ENCODE measurements at places on chromosomes 13 and 19. TPM values are rescaled to one million over a fixed set of nuclear protein-coding genes. Genes with fewer than 3 reads are reported as not detected.

DNA sequence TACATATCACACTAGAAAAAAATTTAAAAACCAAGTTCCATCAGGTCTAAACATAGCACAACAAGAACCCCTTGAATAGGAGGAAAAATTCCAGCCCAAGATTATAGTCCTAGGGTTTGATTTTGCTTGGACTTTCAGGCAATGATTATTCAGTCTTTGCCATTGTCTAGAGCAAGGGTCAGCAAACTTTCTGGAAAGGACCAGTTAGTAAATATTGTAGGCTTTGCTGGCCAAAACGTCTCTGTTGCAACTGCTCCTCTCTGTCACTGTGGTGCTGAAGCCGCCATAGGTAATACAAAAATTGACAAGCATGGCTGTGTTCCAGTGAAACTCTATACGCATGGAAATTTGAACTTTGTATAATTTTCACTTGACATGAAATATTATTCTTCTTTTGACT is 95.5 kb upstream of the UBAC2 start:
- no peak for DNase-seq

SIGLEC11 gene
- total RNA-seq: 0.49 TPM

DNA sequence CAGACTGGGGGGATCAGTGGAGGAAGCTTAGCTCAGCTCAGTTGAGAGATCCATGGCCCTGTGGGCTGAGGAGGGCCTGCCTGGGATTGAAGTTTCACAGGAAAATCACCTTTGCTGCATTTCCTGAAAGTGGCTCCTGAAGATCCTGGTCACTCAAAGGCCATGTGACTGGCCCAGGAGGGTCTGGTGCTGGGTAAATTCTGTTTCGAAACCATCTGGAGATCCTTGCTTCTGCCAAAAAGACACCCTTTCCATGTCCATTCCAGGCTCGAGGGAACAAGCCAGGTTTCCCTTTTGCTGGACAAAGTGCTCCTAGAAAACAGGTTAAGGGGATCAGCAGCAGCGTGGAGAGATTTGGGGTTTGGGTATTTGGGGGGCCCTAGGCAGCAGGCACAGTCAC is 293.3 kb downstream of the ZNF536 start:
- DNase-seq: no peak

GRCh38 chr19:14059093-14059480 is 2.8 kb downstream of the PALM3 start:
- DNase-seq: no peak

GRCh38 chr19:28457620-28458019 is 755.3 kb downstream of the UQCRFS1 start:
- DNase-seq: no peak

DNA sequence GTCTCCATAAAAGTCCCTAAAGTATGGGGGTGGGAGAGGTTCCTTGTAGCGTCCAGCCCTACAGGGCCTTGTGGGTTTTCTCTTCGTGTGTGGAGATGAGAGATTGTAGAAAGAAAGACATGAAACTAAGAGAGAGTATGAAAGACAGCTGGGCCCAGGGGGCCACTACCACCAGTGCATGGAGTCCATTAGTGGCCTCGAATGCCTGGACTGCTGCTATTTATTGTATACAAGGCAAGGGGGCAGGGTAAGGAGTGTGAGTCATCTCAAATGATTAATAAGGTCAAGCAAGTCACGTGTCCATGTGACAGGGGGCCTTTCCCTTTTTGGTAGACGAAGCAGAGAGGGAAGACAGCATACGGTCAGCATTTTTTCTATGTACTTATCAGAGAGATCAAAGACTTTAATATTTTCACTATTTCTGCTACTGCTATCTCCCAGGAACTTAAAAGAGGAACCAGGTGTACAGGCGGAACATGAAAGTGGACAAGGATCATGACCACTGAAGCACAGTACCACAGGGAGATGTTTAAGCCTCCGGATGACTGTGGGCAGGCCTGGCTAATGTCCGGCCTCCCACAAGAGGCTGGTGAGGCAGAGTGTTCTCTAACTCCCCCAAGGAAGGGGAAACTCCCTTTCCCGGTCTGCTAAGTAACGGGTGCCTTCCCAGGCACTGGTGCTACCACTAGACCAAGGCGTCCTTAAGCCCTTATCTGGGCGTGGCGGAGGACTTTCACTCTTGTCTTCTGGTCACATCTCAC is 25.5 kb downstream of the FGF21 start:
- no peak for DNase-seq

ZNF578 gene
- 0.43 TPM for total RNA-seq

DNA sequence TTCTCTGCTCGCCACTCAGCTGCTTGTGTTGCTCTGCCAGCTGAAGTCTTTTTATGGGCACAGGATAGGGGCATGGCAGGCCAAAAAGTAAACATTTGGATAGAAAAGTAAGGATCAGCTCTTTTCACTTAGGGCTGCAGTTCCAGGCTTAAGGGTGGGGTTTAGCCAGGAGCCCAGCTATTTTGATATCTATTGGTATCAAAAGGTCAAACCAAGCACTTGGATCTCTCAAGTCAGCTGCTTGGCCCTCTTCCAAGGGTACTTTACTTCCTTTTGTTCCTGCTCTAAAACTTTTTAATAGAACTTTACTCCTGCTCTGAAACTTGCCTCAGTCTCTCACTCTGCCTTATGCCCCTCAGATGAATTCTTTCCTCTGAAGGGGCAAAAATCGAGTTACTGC is 55.7 kb upstream of the ABCC4 start:
- DNase-seq: no peak

DNA sequence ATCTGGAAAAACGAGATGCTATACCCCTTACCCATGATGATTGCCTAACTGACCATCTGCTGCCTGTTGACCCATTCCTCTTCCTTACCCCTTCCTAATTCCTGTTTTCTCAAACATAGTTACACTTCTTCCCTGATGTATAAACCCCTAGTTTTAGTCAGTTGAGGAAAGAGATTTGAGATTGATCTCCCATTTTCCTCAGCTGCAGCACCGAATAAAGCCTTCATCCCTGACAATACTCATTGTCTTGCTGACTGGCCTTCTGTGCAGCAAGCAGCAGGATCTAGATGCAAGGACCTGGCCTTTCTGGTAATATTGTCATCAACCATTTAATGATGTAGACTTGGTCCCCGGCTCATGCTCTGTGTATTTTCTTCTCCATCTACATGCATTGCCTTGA is 999 bp upstream of the ZNF264 start:
- no peak for DNase-seq

DNA sequence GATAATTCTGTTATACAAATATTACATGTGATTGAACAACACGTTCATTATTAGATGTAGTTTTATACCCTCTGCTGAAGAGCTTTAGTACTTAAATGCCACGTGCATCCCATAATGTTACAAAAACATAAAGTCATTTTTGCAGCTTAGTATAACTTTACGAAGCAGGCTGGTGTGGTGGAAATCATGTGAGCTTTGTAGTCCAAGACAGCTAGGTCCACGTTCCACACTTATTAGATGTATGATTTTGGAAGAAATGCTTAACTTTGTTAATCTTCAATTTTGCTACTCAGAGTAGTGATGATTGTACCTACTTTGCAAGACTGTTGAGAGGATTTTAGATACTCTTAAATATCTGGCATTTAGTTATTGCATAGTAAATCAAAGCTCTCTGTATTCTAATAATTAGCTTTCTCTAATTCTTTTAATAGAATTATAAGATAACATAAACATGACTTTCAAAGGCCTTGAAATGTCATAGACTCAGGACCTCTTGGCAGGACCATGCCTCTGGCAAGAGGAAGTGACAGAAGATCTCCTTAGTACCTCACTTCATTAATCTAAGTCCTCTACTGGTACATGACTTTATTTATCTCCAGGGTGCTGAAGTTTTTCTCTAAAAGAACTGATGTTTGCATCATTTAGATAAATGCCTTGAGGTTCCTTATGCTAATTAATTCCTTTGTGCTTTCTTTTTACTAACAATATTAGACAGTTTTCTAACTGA is 153.7 kb downstream of the PCDH20 start:
- DNase-seq: no peak

- no peak for DNase-seq
Measured at GRCh38 chr13:112346173-112346898, 29.8 kb upstream of the SPACA7 start.

DNA sequence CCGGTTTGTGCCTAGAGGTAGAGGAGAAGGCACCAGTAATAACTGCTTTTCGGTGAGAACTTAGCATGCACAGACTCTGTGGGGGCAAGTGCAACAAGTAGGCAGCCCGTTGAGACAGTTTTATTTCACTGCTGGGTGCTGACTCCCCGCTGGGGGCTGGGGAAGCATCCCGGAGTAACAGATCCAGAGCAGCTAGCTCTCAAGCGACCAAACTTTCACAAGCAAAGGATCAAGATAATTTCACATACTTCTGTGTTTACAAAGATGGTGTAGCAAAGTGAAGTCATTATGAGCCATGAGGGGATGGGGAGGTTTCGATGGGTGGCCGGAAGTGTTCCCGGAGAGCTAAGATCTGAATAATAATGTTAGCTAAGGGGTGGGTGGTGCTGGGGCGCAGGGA is 2.8 kb downstream of the NACC1 start:
- no peak for DNase-seq

DNA sequence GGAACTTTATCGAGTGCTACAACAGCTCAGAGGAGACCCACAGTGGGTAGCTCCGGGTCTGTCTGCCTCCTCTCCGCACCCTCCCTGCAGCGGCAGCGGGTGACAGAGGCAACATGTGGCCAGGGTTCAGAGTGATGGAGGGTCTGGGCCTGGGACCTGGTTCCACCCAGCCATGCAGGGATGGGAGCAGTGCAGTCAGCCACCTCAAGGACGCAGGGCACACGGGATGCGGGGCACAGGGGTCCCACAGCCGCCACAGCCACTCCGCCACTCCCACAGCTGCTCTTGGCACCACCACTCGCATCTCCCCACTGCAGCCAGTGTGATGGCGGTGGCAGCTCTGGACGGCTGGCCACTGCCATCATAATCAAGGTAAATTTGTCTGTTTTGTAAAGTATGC is 892.9 kb downstream of the OLFM4 start:
- peak; percentile 35 for DNase-seq

GSX1 gene
- not detected for total RNA-seq

GRCh38 chr19:46515879-46516350 is 20.2 kb upstream of the PNMA8B start:
- DNase-seq: no peak

ZNF626 gene
- total RNA-seq: 4.4 TPM

DNA sequence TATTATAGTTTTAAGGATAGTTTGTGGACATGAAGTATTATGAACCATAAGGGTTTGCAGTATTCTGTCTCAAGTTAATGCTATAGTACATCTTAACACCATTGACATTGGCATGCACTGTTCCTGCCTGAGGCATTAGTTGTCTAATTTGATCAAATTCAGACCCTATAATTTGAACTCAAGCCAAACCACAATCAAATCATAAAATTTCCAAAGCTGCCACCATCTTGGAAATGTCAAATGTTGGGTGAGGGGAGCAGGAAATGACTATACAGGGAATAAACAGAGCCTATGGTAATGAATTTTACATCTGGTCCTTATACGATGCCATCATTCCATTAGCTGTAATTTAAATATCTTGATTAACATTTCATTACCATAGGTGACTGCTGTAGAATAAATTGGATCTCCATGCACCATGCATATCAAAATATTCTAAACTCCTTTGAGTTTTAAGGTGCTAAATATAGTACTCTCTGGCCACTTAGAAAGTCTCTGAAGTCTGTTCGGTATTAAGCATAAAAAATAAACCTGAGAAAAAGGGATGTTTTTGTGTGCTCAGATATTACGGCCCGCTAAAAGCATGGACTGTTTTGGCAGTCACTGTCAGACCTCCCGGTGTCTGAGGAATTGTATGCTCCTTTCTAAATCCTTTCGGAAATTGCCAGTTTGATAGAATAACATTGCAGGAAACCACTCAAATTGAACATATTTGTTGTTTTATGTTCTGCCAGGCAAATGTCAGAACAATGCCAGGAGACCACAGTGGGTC is 257.7 kb downstream of the SPRY2 start:
- no peak for DNase-seq

IGFL1 gene
- total RNA-seq: not detected

DNA sequence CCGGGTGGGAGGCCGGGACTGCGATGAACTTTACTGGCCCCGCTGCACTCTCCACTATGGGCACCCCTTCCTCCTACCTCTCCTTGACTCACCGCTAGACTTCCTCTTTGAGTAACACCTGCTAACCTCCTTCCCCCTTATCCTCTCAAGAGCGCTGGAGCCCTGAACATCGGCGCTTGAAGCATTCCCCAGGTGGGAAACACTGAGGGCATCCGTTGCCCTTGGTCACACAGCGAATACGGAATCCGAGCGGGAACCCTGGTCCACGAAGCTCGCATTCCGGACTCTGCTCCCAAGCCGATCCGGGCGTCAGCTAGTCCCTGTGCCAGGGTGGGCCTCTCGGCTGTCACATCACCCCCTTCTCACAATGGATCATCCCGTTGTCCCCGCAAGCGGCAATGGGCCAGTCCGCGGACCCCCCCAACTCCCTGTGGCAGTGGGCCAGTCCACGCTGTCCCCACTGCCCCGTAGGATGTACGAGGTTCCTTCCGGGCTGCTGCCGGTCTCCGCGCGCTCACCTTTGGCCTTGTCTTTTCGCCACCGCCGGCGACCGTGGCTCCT is 4.2 kb downstream of the LIPE start:
- DNase-seq: no peak

GRCh38 chr13:45718063-45718462 is 15.9 kb downstream of the CBY2 start:
- no peak for DNase-seq

DNA sequence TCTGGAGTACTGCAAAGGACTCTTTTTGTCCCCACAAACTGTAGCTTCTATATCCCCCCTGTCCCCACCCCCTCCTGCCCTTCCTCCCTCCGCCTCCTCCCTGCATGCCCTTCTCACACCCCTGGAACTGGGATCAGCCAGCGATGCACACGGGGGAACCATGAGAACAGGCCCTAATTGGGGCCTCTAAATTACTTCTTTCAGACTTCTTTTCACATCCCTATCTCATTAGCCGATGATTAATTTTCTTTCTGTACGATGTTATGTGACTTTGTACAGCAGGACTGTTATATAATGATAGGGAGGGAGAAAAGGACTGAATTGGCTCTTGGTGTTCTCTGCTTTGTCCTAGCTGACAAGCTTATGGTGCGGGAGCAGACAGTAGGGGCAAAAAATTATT is 347.5 kb downstream of the DNAJC15 start:
- no peak for DNase-seq

- no peak for DNase-seq
Measured at GRCh38 chr13:90177512-90177911, 1170.0 kb upstream of the MIR17HG start.

- peak; percentile 77 for DNase-seq
Measured at GRCh38 chr19:1284293-1284978, 1.2 kb upstream of the EFNA2 start.

ZNF556 gene
- total RNA-seq: 0.29 TPM

- no peak for DNase-seq
Measured at GRCh38 chr13:101746513-101746912, 294.0 kb downstream of the ITGBL1 start.

GRCh38 chr13:67063036-67063435 is 167.1 kb downstream of the PCDH9 start:
- no peak for DNase-seq

TNNT1 gene
- total RNA-seq: 1.1 TPM
